ENCODE measurements at places on chromosomes 1 and 21.
A peak's percentile ranks its signal among the peaks of the same experiment; 100 is the strongest.

DNA sequence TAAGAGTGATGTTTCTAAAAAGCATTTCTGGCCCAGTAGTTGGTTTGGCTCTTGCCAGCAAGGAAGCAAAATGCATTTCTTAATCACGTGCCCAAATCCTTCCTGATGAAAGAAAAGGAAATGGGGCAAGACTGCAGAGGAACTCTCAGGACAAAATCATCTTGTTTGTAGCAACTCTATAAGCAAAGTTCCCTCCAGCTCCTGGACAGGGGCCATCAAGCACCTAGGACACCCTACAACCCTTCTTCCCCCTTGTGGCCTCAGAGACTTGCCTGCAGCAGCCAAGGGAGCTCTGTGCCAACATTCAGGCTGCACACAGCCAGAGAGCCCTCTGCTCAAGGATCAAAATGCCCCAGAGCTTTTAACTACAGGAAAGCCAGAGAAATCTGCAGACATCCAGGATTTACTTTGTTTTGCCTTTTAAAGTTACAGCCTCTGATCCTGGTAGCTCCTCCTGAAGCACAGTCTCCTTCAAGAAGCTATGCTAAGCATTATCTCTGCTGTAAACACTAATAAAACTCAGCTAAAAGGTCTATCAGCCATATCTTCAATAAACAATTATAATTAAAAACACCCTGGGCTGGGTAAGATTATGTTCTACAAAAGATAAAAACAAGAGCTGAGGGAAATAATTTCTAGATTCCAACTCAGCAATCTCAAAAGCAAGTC is 105.0 kb downstream of the KIAA0319L start:
- DNase-seq = peak; percentile 60

DNA sequence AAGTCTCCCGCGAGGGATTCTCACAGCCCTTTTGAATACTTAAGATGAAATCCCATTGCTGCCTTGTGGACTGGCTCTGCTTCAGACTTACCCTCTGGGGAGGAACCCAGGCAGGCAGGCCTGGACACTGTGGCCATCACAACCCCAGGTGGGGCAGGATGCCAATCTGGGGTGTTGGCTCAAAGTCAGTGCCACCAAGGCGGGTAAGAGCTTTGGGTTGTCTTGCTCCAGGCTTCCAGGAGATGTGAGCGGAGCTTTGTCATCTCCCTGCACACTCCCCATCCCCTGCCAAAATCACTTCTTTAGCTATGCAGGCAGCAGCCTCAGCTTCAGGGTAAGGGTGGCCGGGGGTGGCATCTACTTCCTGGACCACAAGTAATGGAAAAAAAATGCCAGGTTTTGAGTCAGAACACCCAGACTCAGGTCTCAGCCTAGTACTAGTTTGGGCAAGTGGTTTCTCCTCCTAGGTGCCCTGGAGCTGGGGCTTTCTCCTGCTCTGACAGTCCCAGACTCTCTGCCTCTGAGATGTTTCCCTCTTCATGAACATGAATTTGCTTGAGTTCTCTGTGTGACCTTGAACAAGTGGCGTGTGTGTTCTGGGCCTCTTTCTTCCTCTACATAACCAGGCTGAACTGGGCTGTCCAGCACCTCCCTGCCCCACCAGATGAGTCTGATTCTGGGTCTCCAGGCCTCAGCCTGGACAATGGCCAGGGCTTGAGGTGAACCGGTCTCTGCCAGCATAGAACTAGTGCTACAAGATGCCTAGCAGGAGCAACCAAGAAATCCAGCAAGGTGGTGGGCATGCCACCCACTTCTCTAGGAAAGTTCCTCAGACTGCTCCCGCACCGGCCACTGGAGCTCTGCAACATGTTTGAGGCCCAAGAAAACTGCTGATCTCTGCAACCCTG is 65.4 kb downstream of the VWA5B1 start:
- no peak for DNase-seq

GRCh38 chr21:42117967-42118780 is 47.1 kb downstream of the UMODL1 start:
- peak; percentile 58 for DNase-seq

DNA sequence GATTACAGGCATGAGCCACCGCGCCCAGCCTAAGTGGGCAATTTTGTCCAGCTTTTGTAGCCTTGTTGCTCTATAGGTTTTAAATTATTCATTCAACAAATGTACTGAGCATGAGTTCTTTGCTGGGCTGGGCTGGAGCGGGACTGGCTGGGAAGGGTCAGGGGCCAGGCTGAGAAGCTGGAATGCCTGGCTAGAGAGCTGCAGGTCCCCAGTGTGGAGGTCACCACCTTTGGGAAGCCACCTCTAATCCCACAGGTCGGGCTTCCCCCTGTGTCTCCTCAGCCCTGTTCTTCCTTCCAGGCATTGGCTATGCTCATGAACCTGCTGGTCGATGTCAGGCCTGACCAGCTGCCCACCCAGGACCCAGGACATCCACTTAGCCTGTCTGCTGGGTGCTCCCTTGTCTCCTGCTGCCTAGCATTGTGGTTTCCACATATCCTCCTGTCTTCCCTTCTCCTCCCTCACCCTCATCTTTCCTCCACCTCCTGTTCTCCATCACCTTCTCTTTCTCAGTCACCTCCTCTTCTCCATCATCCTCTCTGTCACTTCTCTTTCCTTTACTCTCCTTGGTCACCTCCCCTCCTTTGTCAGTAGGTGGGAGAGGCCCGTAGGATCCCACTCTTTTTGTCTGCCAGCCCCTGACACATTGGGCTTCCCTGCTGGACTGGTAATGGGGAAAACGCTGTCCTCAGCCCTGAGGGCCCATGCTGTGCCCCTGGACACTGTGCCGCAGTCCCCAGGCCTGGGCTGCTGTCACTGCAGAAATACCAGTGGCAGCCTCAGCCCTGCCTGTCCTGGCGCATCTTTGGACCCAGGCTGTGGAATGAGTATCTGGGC is 23.8 kb downstream of the SERINC2 start:
- DNase-seq = no peak

DNA sequence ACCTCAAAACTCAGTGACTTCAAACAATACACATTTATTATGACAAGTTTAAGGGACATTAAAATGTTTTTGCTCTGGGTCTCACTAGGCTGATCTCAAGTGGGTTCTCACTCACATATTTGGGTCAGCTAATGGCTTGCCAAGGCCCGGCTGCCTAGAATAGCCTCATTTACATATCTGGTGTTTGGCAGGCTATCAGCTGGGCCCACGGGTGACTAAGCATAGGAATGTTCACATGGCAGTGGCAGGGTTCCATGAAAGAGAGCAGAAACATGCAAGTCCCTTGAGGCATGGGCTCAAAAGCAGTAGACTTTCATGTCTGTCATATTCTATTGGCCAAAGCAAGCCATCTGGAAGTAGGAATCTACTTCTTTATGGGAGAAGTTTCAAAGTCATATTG is 492.6 kb downstream of the KCNT2 start:
- no peak for DNase-seq

DNA sequence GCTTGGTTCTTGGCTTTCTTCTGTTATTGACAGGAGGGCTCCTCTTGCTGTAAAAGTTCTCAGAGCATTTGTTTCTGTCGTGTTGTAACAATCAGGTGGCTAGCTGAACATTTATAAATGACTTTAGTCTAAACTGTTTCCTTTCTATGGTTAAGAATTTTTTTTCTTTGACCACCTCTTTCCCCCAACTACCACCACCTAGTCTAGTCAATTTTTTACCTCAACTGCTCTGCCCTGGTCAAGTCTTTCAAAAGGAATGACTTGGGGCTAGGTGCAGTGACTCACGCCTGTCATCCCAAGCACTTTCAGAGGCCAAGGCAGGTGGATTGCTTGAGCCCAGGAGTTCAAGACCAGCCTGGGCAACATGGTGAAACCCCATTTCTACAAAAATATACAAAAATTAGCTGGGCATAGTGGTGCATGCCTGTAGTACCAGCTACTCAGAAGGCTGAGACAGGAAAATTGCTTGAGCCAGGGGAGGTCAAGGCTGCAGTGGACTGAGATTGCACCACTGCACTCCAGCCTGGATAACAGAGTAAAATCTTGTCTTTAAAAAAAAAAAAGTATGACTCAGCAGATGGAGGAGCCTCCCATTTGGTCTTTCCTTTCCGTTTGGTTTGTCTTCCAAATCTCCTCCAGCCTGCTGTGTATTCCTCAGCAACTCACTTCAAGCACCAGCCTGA is 40.7 kb downstream of the MAP3K21 start:
- no peak for DNase-seq

DNA sequence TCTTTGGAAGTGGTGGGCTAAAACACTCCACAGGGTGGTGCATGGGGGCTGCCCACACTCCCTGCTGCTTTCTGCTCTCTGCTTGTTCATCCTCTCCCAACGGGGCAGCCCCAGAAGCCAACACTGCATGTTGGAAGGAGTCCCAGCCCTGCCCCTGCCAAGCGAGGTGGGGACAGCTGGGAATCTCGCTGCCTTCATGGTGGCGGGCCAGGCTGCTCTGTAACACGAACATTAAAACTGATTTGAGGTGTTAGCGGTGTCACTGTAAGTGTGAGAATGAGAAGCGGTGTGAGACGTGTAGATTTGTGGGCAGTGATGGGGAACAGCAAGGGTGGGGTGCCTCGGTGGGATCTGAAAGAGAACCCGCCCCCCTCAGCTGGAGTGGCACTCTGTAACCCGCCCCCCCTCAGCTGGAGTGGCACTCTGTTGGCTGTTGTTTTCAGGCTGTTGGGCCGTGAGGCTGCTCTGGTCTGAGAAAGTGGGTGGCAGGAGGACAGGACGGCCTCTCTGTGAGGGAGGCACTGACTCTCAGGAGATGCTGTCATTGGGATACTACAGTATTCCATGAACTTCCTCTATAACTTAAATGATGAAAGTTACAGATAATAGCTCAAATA is 80.9 kb downstream of the PCBP3 start:
- DNase-seq = no peak

DNA sequence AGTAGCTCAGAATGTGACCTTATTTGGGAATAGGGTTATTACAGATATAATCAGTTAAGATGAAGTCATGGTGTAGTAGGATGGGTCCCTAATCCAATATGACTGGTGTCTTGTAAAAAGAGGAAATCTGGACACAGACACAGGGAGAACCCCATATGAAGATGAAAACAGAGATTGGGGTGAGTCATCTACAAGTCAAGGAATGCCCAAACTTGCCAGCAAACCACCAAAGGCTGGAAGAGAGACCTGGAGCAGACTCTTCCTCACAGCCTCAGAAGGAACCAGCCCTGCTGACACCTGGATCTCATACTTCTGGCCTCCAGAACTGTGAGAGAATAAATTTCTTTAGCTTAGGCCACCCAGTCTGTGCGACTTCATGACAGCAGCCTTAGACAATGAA is 29.9 kb downstream of the KRTAP19-8 start:
- no peak for DNase-seq

GRCh38 chr1:197632005-197632404 is 143.3 kb downstream of the DENND1B start:
- no peak for DNase-seq

GRCh38 chr21:16891821-16892220 is 621.0 kb upstream of the CXADR start:
- DNase-seq = no peak

DNA sequence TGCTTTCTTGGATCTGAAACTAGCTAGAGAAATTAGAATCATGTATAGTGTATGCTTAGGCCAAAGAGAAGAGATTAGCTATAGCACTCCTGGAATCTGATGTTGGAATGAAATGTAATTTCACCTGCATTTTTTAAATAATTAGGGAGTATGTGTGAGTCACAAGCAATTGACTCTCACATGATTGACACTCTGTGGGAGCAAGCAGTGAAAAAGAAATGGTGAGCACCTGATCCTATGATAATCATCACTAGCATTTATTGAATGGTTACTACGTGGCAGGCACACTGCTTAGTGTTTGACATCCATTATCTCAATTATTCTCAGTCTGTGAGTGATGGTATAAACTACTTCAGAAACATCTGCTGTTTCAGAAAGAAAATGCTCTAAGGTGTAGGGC is 176.6 kb downstream of the NRIP1 start:
- DNase-seq = no peak

DNA sequence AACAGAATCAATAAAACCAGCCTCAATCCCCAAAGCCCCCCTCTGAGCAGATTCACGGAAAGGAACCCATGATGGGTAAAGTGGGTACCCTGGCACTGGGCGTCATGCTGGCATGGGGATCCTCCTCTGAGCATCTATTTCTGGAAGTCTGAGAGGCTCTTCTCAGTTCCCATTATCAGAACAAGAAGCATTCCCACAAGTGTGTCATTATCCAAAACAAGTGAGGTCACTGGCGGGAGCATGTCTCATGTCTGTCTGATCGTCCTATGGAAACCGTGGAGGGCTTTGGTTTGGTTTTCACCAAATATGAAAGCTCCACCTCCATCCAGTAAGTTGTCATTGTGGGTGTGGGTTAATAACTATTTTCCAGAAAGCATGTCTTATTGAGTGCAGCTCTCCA is 70.7 kb downstream of the PGM1 start:
- no peak for DNase-seq

DNA sequence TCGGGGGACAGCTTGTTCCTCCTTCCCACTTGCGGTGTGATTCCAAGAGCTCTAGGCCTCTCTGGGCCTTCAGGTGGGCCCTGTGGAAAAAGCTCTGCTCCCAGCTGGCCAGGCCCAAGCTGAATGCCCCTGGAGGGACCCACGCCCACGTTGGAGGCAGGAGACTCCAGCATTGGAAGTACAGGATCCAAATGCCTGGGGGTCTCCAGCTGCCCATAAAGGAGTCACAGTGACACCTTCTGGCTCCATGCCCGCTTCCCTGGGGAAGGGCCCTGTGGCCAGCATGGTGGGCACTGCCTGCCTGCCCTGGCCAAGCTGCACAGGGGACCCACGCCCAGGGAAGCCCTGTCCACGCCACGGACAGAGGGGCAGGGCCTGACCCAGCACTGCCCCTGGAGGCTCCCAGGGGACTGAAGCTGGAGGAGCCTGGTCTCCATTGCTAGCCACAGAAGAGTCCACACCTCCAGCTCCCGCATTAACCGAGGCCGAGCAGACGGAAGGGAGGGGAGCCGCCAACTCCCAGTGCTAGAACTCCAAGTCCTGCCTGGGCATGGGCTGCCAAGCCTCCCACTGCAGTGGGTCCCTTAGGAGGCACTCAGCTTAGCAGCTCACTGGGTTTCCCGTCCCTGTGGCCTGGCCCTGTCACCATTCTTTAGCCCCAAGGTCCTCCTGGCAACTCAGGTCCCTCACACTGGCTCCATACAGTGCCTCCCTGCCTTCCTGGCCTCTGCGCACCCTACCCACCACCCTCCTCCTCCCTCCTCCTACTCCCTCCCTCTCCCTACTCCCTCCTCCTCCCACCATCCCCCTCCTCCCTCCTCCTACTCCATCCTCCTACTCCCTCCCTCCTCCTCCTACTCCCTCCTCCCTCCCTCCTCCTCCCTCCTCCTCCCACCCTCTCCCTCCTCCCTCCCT is 41.9 kb downstream of the WNT9A start:
- no peak for DNase-seq

DNA sequence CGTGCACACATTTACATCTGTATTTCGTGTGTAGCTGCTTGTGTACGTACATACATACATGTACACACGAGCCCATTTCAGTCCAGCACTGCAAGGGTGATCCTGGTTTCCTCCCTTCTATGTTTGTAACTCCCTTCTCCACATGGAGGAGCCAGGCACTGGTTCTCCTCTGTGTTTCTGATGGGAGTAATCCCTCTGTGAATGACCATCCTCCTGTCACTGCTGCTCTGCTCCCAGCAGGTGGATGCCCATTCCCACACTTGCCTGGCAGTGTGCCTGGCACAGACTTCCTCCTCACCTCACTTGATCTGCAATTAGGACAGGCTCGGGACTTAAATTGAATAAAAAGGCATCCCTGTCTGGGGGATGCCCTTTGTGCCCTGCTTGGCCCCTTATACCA is 37.1 kb downstream of the TRAPPC10 start:
- no peak for DNase-seq

All from CD14-positive monocyte (primary cell).